ENCODE measurements at places on chromosomes 4 and X. TPM values are rescaled to one million over a fixed set of nuclear protein-coding genes. Genes with fewer than 3 reads are reported as not detected.

DNA sequence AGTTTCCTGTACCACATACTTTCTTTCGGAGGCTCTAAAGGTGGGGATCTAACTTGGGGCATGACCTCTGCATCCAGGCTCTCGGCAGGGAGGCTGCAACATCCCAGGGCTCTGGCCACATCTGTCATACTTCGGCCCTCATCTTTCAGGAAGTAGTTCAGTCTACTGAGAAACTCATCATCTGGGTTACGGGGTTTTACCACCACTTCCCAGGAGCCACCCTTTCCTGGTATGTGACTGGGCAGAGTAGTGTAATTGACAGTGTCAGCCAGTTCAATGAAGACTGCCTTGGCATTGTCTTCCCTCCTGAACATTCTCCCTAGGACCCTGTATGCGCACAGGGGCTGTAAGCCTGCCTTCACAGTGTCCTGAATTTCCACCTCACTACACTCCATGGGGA lies 2.8 kb downstream of the PNMA5 start:
- no peak for DNase-seq

GAGE12E gene
- not detected for total RNA-seq

TACR3 gene
- not detected for total RNA-seq

PAQR3 gene
- 7.2 TPM for total RNA-seq

- no peak for DNase-seq
Measured at GRCh38 chrX:133897593-133898163, 87.7 kb downstream of the GPC3 start.

DNA sequence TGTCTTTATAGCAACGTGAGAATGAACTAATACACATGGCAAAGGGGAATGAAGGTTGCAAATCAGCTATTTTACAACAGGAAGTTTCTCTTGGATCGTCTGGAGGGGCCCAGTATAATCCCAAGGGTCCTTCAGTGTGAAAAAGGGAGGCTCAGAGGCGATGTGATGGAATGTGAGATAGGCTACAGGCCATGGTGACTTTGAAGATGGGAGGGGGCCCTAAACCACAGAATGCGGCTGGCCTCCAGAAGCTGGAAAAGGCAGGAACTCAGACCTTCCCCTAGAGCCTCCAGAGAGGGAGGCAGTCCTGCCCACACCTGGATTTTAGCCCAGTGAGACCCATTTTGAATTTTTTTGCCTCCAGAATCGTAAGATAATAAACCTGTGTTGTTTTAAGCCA lies 69.4 kb upstream of the PGM2 start:
- no peak for DNase-seq

GRCh38 chrX:34866646-34867045 lies 76.0 kb upstream of the FAM47B start:
- DNase-seq = no peak

BEX1 gene
- total RNA-seq = 0.43 TPM

- DNase-seq = no peak
Measured at GRCh38 chr4:155008389-155008788, 200.0 kb upstream of the NPY2R start.

- no peak for DNase-seq
Measured at GRCh38 chr4:74608151-74608949, 163.4 kb downstream of the AREG start.

AFF2 gene
- total RNA-seq = 0.13 TPM

DNA sequence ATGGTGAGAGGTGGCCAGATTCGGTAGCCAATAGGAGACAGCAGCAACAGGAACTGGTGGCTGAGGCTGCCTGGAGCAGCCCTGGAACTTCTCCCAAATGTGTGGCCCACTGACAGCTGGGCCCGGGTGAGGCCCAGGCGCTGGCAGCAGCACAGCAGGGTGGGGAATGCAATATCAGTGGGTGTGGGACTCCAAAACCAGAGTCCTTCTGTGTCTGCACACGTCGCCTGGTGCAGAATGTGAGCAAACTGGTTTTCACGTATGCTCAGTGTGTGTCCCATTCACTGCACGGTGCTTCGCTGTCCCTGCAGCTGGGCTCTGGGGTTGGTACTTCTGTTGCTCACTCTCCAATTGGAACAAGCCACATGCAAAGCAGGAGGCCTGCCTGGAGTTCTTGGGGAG lies 14.4 kb upstream of the CENPU start:
- DNase-seq = no peak

TLR3 gene
- 7.7 TPM for total RNA-seq

GRCh38 chr4:87230806-87231205 lies 10.4 kb upstream of the KLHL8 start:
- DNase-seq = no peak

GSX2 gene
- not detected for total RNA-seq

DNA sequence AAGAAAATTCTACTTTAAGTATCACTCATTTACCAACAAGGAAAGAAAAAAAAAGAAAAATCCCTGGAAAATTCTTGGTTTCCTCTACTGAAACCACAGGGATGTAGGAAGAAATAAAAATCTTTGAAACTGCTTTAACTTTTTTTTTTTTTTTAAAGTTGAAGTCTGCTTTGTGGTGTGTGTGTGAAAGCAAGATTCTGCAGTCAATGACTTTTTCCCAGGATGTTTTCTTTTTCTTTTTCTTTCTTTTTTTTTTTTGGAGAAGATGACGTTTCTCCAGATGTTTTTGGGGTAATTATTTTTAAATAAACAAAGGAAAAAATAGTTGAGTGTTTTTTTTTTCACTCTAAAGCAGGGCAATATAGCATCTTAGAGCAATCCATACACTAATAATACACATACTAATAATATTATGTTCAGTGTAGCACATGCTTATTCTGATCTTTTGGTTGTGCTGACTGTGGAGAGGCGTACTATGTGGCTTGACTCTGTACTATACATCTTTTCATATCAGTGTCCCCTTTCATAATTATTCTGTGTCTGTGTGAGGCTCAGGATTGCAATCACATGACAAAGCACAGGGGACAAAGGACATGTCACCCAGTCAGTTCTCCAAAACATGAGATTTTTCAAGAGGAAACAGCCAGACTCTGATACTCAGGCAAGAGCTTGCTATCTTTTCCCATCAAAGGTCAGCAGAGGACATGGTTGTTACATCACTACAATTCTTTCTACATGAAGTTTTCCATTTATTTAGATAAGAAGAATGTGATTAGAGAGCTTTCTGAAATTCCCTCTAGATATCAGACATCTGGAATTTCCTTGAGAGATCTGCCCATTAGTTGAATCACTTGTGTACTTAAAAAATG lies 111.0 kb downstream of the PDE5A start:
- DNase-seq = no peak

GRCh38 chrX:130726661-130727060 lies 176.3 kb downstream of the ENOX2 start:
- DNase-seq = no peak

- DNase-seq = no peak
Measured at GRCh38 chr4:106116025-106116424, 200.0 kb downstream of the TBCK start.

- DNase-seq = no peak
Measured at GRCh38 chr4:17030543-17030942, 132.1 kb upstream of the LDB2 start.

DNA sequence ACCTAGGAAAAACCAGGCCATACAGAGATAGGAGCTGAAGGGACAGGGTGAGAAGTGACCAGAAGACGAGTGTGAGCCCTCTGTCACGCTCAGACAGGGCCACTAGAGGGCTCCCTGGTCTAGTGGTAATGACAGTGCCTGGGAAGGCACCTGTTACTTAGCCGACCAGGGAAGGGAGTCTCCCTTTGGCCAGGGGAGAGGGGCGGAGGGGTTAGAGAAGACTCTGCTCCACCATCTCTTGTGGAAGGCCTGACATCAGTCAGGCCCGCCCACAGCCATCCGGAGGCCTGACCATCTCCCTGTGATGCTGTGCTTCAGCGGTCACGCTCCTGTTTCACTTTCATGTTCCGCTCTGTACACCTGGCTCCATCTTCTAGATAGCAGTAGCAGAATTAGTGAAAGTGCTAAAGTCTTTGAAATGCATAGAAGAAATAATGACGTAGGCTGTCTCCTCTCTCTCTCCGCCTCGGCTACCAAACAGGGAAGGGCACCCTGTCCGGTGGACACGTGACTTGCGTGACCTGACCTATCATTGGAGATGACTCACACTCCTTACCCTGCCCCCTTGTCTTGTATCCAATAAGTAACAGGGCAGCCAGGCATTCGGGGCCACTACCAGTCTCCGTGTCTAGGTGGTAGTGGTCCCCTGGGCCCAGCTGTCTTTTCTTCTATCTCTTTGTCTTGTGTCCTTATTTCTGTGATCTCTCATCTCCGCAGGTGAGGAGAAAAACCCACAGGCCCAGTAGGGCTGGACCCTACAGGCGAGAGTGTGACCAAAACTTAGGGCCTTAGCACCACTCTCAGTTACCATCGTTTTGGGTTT lies 26.7 kb downstream of the HTT-AS start:
- peak; percentile 71 for DNase-seq

DNA sequence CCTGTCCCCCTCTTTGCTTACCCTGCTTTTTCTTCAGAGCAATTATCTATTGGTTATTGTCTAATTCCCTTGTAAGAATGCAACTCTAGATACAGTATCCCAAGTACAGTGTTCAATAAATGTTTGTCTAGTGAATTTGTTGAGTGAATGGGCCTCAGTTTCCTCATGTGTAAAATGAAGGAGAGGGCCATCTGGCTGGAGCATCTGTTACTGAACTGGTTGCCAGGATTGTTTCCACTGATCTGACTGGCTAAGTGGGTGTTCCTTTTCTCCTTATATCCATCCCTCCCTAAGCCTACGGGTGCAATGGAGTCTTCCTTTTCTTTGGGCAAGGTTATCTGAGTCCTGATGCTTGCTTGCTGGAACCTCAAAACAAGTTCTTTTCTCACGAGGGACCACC lies 185.2 kb upstream of the RPS6KA3 start:
- no peak for DNase-seq

DNA sequence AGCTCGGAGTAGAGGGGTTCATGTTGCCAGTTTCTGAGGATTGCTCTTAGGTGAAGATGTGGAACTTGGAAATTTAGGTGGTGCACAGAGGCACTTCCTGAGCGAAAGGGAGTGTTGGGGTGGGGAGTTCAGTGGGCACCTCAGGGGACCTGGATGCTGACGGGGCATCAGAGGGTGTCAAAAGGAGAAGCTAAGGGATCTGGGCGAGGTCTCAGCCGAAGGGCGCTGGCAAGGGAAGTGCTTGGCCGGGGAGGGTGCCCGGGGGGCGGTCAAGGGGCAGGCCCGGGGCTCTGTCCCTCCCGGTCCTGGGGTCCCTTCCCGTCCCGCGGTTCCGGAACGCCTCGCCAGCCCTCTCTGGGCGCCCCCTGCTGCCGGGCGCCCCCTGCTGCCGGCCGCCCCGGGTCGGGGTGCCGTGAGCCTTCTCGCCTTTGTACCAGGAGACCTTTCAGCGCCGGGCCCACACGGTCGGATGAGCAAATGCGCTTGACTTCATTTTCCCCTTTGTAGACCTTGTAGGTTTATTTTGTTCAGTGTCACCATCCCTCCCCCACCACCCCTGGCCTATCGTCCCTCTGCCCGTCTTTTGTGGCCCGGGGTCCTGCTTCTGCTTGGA lies 3.0 kb upstream of the PHOX2B start:
- DNase-seq = no peak

DNA sequence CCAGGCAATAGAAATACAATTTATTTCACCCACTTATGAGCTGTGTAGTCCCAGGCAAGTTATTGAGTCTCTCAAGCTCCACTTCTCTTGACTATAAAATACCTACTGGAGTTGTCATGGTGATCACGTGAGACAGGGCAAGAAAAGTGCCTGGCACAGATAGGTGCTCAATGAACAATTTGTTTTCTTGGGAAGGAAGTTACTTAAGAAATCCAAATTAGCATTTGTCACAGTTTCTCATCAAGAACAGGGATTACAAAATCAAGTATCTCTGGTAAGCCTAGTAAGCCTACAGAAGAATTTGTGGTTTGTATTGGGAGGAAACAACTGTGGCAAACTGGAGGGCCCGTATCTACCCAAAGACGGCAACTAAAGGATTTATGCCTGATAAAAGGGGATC lies 37.5 kb upstream of the RASGEF1B start:
- DNase-seq = no peak

FRMD7 gene
- total RNA-seq = 0.05 TPM

GRCh38 chr4:118983831-118984230 lies 95.2 kb downstream of the SYNPO2 start:
- DNase-seq = no peak

DNA sequence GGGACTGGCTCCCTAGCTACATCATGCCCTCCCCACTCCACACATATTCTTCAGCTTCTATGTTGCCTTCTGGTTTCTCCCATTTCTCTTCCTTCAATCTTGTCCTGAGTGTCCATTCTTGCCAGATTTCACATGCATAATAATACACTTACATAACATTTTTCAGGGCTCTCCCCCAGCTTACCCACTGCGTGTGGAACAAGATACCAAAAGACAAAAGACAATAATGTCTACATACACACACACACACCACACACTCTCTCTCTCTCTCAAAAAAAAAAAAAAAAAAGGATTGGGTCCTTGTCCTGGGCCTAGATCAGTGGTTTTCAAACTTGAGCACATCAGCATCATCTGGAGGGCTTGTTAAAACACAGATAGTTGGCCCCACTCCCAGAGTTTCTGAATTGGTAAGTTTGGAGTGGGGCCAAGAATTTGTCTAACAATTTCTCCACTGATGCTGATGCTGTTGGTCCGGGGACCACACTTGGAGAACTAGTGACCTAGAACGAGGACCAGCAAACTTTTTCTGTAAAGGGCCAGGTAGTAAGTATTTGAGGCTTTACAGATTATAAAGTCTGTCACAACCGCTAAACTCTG lies 6.5 kb upstream of the SMARCA1 start:
- no peak for DNase-seq

DNA sequence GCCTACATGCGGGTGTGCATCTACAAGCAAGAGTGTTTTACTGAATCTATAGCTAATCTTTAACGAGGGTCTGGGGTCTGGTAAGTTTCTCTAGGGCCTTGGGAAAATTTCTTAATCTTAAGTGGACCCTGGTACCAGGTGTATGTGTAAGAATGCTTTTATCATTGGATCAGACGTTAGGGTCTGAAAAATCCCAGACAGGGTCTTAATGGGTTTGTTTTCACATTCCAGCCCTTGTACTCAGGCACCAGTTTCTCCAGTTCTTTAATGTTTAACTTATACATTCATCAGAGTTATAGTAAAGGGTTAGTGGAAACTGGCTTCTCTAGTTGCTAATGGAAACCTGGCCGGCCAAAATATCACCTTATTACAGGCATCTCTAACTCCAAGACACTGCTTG lies 11.6 kb downstream of the MAGEB16 start:
- no peak for DNase-seq

EDNRA gene
- total RNA-seq = 2.0 TPM

DNA sequence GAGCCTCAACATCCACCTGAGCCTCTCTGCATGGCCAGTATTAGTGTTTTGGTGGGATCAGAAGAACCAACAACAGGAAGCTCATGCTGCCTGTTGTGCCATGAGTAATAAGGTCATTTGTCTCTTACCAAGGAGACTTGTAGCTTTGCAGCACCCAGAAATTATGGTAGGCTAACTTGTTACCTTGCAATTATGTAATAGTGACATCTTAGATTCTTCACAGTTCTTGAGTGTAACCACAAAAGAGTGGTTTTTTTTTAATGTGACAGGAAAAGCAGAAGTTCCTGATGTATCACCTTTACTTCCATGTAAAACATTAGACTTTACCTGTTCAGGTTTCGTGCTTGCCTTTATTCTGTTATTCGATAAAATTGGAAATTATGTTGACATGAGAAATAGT lies 263.9 kb upstream of the CXXC4 start:
- no peak for DNase-seq

GRCh38 chrX:110043506-110043905 lies 40.6 kb downstream of the TMEM164 start:
- DNase-seq = no peak

GRCh38 chr4:78766026-78766425 lies 10.1 kb upstream of the BMP2K start:
- DNase-seq = no peak

- DNase-seq = no peak
Measured at GRCh38 chr4:87108142-87108546, 112.3 kb downstream of the KLHL8 start.
